NK-92 treated with Interleukin-12 subunit alpha and Interleukin-12 subunit beta, amount 100 ng/mL, for 24 hours (cell line): ENCODE measurements at places on chromosomes 2 and 18.
A peak's percentile ranks its signal among the peaks of the same experiment; 100 is the strongest.

DNA sequence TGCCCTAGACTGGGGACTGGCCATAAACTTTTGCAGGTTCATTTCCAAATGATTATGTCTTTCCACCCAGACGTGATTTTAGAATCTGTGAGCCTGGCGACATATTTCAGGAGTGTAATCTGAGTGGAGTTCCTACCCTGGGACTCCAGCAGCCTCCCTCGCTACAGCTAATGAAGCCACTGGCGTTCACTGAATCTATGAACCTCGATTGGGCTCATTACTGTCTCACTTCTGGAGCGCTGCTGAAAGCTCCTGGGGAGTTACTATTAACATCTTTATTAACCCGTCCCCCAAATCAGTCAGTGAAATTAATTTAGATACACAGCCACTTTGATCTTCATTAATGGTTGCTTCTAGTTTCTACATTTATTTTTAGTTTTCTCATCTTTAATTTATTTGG is 56.5 kb downstream of the CDK15 start:
- no peak for DNase-seq

DNA sequence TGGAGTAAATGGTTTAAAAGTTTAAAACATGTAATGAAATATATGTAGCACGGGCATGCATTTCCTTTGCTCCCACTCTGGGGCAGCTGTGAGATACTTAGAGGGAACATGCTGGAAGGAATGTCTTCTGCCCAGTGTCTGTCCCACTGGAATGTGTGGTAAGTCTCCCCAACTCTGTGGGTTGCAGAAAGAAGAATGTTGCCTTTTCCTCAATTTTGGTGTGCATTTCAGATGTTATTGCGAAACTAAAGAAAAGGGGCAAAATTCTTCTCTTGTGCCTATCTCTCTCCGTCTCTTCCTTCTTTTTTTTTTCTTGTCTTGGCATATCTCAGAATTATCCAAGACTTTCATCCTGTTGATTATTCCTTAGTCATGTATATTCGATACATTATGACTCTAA is 201.1 kb downstream of the SH3RF3 start:
- DNase-seq: no peak

DNA sequence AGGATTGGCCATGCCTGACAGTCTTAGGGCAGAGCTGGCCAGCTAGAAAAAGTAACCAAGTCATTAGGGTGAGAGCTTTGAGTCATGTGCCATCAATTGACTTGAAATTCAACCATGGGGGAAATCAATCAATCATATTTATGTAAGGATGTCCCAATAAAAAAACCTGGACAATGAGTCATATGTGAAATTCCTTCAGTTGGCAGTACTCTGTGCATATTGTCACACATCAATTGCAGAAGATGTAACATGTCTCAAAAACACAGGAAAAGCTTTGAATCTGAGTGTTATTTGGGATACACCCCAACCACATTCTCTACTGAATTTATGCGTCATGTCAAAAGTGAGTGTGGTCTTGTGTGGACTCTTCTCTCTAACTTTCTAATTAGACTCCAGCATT is 1004.1 kb upstream of the NRXN1 start:
- no peak for DNase-seq

DNA sequence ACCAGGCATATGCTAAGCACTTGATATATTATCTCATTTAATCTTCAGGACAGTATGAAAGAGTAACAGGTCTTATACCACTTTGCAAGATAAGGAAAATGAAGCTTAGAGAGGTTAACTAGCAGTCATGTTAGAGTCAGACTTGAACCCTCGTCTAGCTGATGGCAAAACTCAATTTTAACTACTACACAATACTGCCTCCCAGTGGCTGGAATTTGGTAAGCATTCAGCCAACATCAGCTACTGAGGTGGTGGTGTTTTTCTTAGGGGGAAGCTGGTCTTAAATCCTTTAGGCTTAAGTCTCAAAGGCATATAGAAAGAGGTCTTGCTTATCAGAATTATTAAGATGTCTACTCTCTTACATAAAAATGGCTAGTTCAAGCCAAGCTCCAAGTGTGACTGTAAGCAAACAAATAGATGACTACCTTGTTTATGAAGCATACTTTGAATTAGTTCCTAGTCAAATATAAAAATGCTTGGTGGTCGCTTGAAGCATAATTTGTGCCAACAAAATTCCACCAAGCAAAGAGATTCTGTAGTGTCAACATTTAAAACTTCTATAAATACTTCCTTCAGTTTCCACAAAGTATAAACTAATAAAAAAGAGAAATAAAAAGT is 325.4 kb upstream of the FIGN start:
- DNase-seq: peak; percentile 0

GRCh38 chr2:2788076-2788475 is 457.0 kb upstream of the MYT1L start:
- no peak for DNase-seq

GRCh38 chr18:58338961-58339592 is 289.8 kb downstream of the ALPK2 start:
- DNase-seq: no peak

DNA sequence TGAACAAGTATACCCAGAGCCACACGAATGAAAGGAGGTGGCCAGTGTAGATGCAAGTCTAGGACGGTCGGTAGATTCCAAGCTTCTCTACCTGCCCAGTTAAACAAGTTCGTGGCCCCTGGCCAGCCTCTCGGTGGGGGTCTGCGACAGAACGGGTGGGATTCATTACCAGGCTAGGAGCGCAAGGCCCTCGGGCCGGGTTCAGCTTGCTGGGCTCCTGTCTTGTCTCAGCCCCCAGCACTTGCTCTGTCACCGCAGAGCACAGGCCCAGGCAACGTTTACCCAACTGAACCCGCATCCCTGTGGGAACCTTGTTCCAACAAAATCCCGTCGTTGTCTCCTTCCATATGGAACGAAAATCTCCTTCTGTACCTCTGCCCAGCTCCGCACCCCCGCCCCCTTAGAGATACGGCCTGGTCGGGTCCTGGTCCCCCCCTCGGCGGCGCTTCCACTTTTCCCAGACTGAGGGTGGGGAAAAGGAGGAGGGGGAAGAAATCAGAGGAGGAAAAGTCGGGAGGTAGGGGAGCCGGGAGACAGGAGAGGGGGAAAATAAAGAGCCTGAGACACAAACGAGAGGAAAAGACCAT is 1.9 kb upstream of the EMX1 start:
- DNase-seq: no peak

DNA sequence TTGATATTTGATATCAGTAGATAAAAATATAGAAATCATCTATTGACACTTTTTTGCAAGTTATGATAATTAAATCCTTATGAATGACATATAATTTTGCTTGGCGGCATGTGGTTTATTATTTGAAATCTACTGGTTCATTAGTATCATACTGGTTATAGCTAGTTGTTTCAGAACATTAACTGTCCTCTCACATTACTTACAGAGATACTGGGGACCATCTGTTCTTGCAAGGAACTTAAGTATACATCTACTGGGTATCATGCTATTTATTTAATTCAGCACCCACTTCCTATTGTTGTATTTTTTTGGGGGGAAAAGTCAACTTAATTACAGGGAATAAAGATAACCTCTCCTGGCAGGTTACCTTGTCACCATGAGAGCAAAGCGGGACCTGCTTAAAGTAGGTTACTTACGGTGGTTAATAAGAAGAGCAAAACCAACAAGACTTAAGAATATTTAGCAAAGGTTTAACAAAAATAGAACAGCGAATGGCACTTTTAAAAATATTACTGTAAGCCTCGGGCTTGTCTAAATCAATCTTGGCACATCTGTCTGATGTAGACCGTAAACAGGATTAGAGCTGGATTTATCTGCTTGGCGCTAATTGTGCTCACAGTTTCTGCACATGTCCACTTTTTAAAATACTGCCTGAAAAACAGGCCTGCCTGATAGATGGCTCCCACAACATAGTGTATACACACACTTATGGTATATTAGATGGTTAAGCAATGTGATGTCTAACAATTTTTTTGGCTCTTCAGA is 41.8 kb downstream of the CERKL start:
- no peak for DNase-seq

- DNase-seq: no peak
Observed at GRCh38 chr2:9170458-9171130, 36.0 kb upstream of the ASAP2 start.

DNA sequence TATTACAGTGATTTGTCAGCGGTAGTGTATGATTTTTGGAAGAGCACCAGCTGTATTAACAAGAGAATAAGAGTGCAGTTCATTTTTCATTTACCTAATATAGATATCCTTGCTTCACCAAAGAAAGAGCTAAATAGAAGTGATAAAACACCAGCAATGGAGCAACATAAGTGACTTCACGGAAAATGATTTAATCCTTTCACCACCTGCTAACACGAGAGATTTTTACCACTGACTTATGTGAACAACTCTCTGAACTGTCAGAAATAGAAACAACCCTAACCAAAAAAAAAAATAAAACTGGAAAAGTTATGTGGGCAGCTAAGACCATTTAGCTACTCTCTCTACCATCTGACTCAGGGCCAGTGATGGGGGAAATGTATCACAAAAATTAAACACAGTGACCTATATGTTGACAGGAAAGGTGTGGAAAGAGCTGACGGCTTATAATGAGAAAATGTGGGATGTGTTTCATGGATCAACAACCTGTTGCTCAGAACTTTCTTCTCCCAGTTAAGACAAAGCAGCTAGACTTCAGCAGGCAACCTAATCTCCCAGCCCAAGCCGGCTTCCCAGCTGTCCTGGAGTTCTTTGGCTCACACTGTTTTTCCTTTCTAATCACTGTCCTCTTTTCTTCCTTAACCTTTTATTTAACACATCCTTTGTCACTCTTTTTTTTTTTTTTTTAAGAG is 272.7 kb downstream of the SS18 start:
- no peak for DNase-seq

- no peak for DNase-seq
Observed at GRCh38 chr18:69883781-69884180, 63.9 kb downstream of the CD226 start.
